EL (cell line): ENCODE measurements at places on chromosomes 2 and 18.

DNA sequence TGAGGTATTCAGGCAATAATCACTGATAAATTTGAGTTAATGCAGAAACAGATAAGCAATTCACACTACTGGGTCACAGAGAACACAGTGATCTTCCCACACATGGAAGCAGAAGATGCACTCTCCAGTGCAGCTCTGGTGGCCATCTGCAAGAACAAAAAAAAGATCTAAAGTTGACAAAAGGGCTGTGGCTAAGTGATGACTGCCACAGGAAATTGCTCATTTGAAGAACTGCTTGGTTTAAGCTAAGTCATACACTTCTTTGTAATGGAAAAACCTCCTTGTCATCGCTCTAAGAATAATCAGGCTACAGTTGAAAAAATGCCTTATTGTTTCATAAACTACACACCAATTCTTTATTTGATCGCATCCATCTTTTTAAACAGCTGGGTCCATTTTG lies 115.1 kb downstream of the DTNB start:
- peak; percentile 58 for DNase-seq

DNA sequence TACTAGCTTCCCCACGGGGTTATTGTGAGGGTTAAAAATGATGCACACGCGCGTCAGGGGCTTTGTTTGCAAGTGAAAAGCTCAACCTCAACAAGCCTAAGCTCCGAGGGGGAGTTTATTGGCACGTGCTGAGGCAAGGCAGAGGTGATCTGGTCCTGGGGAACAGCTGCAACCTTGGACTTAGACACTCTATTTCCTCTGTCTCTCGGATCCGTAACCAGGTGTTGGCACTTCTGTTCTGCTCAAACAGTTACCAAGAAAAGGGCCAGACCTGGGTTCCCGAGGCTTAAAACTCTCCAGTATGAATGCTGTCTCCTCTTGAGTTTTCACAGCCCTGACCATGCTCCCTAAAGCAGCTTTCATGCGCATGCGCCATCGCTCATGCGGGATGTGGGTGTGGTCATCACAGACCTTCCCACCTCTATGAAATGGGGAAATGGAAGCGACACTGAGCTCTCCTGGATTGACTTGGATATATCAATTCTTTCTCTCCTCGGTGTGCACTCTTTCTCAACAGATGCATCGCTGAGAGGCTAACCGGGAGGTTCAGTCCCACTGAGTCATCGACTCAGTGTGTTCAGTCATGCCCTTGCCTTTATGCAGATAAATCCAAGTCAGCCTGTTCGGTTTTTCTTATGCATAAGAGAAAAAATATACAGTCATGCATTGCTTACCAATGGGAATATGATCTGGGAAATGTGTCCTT lies 19.9 kb upstream of the RAB31 start:
- DNase-seq, result no peak

DNA sequence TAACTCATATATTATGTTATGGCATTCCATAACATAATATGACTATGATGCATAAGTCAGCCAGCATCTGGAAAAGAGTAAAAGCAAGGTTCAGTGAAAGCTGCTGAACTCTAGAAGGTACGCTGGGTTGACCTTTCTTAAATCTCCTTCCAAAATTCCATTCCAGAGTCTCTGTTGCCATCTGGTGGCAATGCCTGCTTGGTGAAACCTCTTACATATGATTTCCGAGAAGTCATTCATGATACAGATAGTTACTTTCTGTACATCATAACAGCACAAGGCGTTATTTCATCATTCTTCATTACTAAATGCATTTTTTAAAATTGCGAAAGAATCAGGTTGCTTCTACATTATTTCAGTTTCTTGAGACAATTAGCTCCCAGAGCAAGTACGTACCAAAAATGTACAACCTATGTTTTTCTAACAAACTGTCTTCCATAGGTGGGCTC lies 7.0 kb upstream of the EPG5 start:
- DNase-seq, result peak; percentile 84

- DNase-seq, result peak; percentile 31
These were observed 31.7 kb upstream of the SERTAD2 start for GRCh38 chr2:64685430-64685829.

GRCh38 chr2:23423062-23423872 lies 38.3 kb downstream of the KLHL29 start:
- DNase-seq, result no peak

DNA sequence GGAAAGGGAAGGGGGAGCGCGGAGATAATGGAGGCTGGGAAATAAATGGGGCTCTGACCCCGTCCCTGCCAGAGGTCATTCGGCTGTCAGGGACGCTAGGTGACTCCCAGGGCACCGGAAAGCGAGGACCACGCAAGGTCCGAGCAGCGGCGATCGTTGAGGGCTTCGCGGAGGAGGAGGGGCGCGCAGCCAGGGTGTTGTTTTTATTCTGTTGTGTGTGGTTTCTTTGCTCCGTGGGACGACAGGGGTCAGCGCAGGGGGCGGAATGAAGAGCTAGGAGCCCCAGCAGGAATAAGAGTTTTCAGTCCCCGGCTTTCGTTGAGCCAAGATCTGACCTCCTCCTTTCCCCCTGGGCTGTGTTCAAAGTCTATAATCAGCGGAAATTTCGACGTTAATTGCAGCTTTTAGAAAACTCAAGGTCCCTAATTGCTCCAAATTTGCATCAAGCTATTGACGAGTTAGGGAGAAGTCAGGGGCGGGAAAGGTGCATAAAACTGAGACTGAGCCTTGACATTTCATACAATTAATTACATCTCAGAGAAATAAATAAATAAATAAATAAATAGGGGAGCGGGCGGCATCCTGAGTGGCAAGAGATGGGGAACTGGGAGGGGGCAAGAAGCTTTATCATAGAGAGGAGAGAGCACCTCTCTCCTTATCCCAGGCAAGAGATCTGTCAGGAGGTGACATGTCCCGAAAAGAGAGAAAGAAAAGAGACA lies 2.2 kb downstream of the GAD1 start:
- no peak for DNase-seq

DNA sequence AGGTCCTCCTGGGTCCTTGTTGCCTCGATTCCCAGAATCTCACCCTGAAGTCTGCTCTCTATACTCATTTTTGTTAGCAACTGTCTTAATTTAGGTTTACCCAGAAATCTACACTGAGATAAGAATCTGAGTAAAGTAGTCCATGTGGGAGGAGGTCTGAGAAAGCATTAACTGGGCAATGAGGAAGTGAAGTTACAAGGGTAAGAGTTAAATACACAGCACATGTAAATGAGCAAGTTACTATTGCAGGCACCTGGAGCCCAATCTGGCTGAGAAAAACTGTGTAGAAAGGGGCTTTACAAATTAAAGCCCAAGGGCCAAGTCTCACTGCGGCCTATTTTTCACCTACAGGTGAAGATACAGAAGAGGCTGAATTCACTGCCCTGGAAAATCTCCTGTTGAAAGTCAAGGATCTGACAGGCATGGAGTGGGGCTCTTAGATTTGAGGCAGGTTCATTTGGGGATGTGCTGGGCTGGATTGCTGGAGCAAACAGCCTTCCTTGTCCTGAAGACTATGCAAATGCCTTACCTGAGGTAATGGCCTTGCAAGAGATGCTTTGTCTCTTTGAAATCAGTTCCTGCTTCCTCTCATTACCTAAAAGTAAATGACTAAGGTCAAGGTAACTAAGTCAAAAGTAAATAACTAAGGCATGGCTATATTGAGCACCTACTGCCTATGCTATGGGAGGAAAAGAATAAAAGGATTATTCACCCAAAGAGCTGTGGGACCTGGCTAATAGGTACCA lies 84.4 kb upstream of the DYNAP start:
- DNase-seq, result no peak

GRCh38 chr2:232029346-232029745 lies 67.8 kb downstream of the DIS3L2 start:
- no peak for DNase-seq

DNA sequence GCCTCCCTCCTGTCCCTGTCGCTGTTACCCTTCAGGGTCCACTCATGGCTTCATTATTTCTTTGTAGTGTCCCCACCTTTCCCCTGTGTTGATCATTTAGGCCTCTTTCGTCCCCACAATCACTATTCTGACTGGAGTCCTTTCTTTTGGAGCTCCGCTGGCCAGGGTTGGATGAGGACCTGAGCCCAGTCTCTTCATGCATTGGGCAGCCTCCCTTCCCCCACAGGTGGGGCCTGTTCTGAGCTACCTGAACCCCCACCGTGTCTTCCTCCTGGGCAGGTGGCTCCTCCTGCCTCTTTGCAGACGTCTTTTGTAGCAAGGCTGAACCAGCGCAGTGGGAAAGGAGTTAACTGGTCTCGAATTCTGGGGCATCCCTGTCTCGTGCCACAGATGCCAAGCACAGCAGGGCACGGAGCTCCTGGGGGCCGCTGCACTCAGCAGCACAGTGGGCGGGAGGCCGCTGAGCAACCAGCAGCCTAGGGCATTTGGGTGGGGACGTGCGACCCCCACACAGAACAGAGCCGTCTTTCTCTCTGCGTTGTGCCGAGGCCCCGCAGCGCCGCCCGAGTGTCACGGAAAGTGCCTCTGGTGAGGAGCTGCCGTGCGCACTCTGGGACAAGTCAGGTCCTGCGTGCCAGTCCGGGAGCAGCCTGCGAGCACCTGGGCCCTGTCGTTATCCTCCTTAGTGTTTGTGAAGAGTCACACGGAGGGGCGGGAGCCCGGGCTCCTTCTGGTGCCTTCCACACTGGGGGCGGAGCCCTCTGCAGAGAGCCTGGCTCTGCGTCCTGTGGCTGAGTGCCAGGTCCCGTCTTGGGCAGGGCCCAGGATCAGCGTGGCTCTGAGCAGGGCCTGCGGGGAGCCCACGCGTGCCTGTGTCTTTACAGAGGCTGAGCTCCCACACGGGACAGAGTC lies 130.1 kb downstream of the NFATC1 start:
- no peak for DNase-seq

DNA sequence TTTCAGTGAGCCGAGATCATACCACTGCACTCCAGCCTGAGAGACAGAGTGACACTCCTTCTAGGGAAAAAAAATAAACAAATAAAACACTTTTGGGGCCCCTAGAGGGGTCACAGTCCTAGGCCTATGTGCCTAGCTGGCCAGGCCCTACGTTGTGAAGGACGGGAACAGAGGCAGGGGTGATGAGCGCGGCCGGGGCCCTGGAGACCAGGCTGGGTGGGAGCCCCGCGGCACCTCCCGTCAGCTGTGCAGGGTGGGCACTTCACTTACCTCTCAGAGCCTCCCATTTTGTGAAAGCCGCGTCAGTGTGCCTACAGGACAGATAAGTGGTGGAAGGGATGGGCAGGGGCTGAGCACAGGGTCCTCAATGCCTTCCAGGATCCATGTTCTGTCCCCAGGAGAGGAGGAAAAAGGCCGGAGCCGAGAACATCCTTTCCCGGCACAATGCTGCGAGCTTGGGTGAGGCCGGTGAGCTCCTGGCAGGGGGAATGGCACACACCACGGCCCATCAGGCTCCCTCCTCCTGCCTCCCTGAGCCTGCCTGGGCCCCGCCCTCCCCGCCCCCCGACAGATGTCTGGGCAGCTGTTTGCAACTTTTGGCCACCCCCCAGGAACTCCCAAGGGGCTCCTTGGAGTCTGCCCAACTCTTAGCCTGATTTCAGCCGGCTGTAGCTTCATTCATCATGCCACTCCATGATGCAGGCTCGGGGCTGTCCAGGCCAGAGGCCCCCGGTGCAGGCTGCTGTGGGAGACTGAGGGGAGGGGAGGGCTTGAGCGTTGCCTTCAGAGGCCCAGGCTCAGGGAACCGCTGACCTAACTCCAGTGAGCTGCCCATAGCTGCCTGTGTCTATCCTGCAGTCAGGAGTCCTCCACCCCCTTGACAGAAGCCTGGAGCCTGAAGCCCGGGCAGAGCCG lies 196.5 kb downstream of the TFCP2L1 start:
- DNase-seq, result no peak

DNA sequence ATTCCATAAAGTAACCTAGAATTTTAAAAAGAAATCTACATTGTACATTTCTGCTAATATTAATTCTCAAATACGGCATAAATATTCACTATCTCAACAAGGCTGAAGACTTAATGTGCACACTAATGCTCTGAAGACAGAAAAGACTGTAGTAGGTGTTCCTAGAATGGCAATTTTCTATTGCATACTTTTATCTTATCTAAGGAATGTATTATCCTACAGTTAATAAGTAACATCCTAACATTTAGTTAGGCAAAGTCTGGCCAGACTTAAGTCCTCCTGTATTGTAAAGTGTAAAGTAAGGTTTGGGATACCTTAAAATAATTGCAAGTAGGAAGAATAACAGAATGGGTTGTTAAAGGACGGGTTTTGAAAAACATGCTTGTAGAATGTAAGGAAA lies 42.2 kb downstream of the CHST9 start:
- DNase-seq, result no peak

DNA sequence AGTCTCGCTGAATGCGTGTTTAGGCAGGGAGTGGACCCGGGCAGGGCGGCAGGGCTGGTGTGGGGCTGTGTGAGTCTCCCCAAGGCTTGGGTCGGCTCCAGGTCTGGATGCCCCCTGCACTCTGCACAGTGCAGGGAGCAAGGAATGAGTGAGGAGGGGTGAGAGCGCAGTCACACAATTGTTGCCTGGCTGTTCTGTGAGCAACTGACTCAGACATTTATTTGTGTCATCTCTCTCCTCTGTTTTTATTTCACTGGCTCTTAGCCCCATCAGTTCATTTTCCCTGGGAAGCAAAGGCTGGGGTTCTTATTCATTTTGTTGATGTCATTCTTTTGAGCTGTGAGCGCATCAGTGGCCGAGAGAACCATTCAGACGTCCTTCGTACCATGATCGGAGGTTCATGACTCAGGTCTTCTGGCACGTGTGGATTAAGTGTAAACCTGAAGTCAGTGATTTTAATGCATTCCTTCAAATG lies 61.1 kb downstream of the GATA6 start:
- DNase-seq, result peak; percentile 91

DNA sequence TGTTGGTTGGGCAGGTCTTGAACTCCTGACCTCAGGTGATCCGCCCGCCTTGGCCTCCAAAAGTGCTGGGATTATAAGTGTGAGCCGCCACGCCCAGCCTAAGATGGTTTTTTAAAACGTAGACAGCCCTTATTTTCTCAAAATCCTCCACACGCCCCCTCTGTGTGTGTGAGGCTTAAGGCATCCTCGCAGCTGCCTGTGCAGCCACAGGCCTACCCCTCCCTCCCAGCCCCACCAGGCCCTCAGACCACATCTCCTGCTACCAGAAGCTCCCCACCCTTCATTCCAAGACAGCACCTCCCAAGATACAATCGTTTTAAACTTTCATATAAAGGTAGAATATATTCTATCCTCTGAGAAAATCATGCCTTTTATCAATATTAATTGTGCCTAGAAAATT lies 4.8 kb downstream of the ANO7 start:
- DNase-seq, result no peak

DNA sequence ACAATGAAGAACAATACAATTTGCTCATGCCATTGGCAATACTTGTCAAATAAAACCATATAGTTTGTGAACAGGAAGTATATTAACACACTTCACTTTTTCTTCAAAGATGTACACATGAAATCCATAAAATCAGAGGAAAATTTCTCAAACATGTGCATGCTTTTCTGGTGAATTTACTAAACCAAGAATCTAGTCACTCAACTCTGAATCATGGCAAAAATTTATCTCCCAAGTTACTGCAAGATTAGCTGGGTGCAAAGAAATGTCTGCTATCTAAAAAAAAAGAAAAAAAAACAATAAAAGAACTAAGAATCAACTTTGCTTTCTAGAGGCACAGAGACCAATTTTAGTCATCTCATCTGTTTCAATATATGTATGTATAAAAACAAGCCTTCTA lies 419.2 kb downstream of the NR4A2 start:
- DNase-seq, result no peak

- no peak for DNase-seq
These were observed 133.8 kb downstream of the MAIP1 start for GRCh38 chr2:200089040-200089755.

GRCh38 chr2:18290386-18290785 lies 270.1 kb downstream of the RDH14 start:
- DNase-seq, result no peak
